Coronary artery (tissue), 2 donors: ENCODE measurements at places on chromosomes 16 and 17.

DNA sequence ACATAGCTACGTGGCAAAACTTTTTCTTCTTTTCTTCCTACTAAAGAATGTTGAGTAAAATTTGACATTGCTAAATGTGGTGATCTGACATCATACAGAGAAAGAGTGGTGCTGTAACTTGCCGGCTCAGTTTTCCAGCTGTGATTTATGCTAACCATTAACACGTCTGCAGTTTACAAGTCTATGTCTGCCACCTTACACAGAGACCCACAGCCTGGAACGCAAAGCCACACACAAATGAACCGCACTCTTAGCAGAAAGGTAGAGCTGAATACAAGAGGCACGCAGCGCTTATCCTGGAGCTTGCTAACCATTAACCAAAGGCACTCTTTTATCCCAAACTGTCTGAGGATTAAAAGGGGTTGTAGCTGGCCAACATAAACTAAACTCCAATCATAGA is 31.9 kb downstream of the CACNG1 start:
- DNase-seq, result no peak

- no peak for DNase-seq
Measured at GRCh38 chr17:75115555-75115954, 5.8 kb downstream of the ARMC7 start.

GRCh38 chr16:1794221-1794871 is 841 bp upstream of the IGFALS start:
- DNase-seq, result no peak

- no peak for DNase-seq
Measured at GRCh38 chr16:13335879-13336278, 434.5 kb downstream of the SHISA9 start.

DNA sequence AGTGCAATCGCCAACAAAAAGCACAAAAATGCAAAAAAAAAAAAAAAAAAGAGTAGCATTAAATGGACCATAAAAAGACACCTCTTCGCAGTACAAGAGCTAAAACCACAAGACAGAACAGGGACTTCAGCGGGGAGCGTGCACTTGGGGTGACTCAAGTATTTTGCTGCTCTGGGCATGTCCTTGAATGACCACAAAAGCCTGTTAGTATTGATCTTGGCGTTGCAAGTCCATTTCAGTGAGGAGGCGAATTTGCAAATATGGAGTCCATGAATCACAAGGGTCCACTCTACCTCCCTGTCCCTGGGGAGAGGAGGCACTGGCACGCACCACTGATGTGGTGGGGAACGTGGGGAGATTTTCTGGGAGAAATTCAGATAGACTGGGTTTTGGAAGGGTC is 78.9 kb downstream of the CNGB1 start:
- DNase-seq, result no peak

DNA sequence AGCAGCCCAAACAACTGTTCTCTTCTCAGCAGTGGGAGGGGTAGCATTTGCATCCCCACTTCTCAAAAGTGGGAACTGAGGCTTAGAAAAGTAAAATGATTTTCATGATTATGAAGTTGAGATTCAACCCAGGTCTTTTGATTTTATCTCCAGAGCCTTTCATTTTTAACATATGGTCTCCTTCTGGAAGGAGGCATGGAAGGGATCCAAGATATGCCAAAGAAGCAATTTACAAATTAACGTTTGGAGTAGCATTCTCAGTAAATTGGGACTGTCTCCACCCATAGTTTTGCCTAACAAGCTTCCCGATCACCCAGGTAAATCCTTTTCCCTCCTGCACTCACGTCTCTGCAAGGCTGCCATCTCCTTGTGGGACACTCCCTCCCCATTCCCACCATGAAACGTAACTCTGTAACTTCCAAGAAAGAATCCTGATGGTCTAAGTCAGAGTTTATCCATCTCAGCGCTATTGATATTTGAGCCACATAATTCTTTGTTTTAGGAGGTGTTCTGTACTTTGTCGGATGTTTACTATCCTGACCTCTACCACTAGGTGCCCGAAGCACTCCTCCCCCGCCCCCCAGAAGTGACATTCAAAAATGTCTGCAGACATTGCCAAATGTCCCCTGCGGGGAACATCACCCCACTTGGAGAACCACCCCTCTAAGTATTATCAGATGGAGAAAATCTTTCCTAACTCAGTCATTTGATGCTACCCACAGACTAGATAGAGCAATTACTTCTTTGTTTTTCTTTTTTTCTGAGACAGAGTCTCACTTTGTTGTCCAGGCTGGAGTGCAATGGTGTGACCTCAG is 32.9 kb upstream of the NFAT5 start:
- no peak for DNase-seq

DNA sequence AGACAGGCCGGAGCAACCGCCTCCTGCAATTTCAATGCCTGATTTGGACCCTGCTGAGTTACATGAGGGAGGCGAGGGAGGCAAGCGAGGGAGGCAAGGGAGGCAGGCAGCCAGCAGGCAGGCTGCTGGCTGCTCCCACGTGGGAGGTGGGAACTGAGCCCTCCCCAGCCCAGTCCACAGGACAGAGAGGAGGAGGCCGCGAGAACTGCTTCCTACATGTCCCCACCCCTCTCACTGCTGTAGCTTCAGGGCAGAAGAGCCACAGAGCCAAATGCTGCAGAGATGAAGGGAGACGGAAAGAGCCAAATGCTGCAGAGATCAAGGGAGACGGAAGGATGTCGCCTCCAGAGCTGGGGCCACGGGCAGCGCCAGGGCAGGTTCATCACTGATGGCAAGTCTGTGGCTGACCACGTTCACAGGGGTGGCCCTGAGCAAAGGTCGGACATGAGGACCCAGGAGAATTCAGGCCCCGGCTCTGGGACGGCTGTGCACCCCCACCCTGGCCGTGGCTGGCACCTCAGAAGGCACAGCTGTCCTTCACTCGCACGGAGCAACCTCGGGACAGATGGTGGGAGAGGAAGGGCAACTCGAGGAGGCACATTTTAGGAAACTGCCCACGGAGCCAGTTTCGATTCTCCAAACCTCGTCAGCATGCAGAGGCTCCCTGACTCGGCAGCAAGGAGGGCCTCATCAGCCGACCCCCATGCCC is 21.5 kb downstream of the RPH3AL start:
- no peak for DNase-seq

GRCh38 chr17:49165143-49165542 is 32.6 kb downstream of the B4GALNT2 start:
- DNase-seq, result no peak

GRCh38 chr16:88983771-88984687 is 7.0 kb upstream of the CBFA2T3 start:
- no peak for DNase-seq

- DNase-seq, result no peak
Measured at GRCh38 chr16:52498328-52499059, 48.4 kb downstream of the TOX3 start.

DNA sequence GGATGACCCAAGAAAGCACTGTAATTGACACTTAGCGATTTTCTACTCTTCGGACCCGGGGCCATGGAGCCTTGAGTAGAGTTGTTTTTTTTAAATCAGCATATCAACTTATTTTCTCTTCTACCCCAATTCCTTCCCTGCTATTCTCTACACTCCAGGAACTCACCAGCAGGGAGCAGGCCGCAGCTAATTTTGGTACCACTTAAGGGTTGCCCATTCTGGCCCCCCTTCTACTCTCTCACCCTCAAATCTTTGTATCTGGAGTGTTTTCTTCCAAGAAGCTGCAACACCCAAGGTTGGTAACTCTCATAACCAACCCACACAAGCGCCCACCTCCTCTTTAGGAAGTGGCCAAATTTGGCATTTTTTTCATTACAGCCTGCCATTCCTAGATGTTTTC is 5.5 kb upstream of the ERAL1 start:
- no peak for DNase-seq

DNA sequence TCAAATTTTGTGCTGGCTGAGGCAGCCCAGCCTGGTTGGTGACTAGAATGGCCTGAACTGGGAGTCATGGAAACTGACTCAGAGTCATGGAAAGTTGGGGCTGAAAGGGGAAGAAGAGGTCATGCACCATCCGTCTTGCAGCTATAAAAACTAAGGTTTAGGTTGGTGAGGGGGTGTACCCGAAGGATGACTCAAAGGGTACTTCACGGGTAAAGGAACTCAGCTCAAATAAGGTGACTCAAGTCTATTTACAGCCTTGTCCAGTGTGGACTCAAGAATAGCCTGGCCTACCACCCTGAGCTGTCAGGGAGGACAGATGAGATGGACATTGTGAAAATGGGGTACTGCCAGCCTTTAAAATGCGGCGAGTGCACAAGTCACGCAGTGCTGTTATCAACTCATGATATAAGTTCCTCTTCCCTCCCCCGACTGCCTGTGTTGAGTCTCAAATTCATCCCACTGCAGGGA is 18.6 kb downstream of the CD300LB start:
- DNase-seq, result no peak

DNA sequence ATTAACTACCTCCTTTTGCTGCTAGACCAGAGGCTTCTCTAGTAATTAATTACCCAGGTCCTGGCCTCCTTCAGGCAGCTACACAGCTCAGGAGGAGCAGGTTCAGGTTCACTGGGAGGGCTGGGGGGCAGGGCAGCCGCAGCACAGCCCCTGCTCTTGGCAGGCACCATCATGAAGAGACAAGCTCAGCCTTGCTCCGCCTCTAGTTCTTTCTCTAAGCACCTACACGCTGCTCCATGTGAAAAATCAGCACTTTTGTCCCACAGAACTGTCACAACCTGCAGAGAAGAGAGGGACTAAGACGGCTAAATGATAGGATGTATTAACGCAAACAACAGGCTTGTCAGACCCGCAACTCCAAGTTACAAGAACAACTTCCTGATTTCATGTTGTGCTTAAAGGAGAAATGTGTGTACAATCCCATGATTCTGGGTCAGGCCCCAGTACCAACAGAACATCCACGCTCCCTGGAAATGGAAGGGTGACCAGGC is 53.4 kb downstream of the GRB2 start:
- DNase-seq, result no peak

DNA sequence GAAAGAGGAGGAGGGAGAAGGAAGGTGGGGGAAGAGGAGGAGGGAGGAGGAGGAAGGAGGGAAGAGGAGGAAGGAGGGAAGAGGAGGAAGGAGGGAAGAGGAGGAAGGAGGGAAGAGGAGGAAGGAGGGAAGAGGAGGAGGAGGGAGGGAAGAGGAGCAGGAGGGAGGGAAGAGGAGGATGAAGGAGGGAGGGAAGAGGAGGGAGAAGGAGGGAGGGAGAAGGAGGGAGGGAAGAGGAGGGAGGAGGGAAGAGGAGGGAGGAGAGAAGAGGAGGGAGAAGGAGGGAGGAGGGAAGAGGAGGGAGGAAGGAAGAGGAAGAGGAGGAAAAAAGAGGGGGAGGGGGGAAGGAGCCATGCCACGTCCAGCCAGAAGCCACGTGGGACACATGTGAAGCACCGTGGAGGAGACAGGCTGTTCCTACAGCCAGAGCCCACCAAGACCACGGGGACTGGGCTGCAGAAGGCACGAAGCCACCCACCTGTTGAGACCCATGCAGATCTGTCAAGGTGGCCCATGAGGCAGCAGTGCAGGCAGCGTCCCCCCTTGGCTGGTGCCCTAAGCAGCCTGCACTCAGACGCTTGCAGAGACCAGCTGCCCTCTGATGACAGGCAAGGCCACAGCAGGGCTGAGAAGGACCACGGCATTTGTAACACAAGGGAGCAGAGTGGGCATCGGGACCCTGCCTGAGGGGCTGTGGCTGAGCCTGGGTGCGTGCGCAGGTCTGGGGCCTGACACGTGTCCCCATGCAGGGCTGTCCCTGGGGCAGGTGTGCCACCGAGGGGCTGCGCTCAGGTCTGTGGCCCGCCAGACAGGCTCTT is 10.3 kb downstream of the NDUFAF8 start:
- DNase-seq, result no peak

DNA sequence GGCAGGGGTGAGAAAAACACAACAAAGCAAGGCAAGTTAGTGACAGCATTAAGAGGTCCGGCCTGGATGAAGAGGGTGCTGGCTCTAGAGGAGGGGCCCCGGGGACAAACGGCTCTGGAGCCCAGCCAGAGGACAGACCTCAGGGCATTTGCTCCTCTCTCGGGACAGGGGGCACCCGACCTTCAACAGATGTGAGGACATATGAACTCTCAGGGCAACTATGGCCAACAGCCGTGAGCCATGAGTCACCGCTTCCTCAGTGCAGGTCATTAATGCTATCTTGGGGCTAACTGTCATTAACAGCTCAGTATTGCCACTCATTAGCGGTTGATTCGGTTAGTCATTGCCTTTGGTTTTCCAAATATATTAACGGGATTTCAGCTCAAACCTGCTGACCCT is 9.7 kb upstream of the ARL5C start:
- DNase-seq, result no peak

- no peak for DNase-seq
Measured at GRCh38 chr17:14296166-14296910, 4.5 kb upstream of the HS3ST3B1 start.

- DNase-seq, result no peak
Measured at GRCh38 chr17:19296786-19297778, 59.9 kb downstream of the EPN2 start.

DNA sequence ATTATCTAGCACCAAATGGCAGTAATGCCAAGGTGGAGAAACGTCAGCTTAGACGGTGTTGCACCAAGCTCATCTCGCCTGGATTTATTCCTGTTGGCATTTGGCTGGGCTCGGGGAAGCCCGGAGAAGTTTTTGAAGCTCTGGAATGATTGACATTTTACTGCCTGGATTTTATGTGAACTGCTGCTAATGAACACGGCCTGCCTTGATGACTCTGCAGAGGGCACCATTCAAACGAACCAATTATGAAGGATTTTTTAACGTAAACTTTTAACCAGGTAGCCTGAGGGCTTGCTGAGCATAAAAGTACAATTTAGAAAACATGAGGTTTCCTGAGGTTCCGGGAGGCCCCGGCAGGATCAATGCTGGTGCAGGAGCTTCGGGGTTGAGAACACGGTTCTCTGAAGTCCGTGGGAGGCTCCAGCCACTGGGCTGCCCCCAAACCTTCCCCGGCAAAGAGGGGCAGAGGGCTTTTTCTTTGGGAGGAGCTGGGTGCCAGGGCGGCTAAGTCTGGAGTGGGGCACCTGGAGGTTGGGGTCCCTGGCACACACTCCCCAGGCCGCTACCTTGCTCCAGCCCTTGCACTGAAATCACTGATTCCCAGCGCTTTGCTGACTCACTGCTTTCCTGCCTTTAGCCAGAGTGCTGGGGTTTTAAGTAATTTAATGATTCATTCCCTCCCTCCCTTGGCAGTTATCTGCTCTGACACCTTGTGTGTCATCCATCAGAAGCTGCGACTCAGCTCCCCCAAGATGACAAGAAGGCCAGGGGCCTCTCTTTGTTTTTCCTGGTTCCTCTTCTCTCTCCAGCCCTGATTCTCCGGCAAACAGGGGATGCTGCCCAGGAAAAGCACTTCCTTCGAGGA is 161.2 kb upstream of the IRX3 start:
- DNase-seq, result no peak

DNA sequence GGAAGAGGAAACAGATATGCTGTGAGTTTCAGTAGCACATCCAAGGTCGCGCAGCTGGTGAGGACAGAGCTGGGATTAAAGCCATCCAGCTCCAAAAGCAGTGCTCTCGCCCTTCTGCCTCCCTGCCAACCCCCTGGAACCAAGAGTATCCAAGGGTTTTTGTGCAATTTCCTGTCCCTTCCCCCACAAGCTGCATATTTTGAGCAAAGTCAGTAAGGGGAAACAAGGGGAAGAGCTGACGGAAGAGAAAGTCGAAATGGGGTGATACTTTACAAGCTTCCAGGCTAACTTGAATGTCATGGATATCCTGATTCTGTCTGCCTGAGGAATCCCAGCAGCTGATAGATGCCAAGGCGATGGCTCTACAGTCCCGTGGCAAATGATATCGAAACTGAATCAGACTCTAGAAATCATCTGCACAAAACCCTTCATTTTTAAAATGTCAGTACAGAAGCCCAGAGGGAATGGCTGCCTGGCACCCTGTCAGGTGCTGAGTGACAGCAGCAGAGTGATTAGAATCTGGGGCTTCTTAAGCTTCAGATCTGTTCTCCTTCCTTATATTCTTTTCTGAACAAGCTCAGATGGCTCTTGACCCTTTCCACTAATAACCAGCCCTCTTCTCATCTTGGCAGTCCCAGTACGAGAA is 42.9 kb upstream of the TEKT3 start:
- DNase-seq, result no peak
